ENCODE measurements at places on chromosomes 5 and 9.

GRCh38 chr5:157890836-157891597 lies 32.1 kb upstream of the CLINT1 start:
- no peak for DNase-seq

GRCh38 chr9:107280543-107280942 lies 2.5 kb upstream of the RAD23B start:
- no peak for DNase-seq

GRCh38 chr9:16202221-16202620 lies 649.4 kb downstream of the CCDC171 start:
- DNase-seq = no peak

DNA sequence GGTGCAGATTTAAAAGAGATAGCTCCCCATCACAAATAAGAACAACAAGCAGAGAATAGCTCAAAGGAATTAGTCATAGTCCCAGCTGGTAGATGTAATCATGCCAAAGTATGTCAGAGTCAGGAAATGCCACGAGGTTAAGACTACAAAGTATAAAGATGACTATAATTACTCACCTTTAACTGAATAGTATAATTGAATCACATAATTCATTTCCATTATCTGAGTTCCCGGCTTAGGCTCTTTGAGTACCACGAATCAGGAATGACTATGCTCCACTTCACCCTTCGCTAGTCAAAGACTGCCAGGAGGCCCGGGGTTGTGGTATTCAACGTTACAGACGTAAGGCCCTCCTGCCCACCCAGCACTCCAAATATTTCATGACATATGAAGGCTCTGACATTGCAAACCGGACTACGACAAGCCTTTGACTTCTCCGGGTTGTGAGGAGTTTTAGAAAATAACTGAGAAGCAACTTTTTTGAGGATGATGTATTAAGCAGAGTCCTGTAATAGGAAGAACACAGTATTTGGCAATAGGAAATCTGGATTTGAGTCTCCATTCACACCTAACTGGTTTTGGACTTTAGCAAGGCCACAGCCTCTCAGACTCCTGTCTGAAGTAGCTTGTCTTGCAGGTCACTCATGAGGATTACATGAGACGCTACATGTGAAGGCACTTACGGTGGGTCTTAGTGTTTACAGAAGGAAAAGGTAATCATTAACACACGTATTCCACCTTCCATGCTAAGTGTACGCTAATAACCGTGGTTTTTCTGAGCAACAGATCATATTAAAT lies 64.6 kb downstream of the ENC1 start:
- peak; percentile 57 for DNase-seq

- DNase-seq = no peak
Observed at GRCh38 chr5:150155258-150156026, at the start of gene PDGFRB. Gene PDGFRB, minus strand, starts transcription at chr5:150155845. Its CDS starts 18,798 bp downstream, at chr5:150137047.

- no peak for DNase-seq
Observed at GRCh38 chr5:55402199-55402598, 94.4 kb downstream of the MTREX start.

DNA sequence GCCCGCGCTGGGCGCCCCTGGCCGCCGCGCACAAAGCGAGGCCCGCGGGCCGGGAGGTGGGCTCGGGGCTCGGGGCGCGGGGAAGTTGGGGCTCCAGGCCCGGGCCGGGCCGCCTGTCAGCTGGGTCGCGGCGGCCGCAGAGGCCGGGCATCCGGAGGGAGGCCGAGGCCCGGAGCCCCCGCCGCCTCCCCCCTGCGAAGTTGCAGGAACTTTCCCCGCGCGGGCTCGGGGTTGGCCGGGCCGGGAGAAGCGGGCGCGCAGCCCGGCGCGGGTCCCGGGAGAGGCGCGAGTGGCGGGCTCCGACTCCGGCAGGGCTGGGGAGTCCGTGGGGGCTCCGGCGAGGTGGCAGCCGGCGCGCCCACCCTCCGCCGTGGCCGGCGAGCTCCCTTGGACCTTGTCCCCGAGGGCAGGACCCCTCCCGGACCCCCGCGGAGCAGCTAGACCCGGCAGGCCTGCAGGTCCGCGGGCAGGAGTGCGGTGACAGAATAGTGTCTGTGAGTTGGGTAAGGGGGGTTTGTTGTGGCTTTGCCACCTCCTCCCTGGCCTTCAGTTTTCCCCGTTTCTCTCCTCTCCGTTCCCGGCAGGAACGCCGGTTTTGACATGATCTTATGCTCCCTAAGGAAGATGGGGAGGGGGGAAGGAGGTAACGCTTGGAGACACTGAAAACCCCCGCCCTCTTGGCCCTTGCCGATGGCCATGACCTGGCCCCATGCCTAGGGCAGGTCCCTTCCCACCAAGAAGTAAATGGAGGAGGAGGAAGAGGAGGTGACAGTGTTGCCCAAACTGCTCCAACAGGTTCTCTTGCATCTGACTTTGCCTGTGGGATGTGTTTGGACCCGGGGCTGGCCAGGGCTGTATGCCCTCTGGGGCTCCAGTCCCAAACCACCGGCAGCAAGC lies 942 bp downstream of the PHF2 start:
- DNase-seq = no peak

GRCh38 chr5:129622531-129622930 lies 125.4 kb upstream of the MINAR2 start:
- no peak for DNase-seq

Measured in SW480 (cell line).